ENCODE measurements at places on chromosomes 7 and 10. TPM values are rescaled to one million over a fixed set of nuclear protein-coding genes. Genes with fewer than 3 reads are reported as not detected.

Gene PLOD3
- 107 TPM for total RNA-seq

Gene FRAT2
- total RNA-seq: 13.8 TPM

Gene OR9A2
- total RNA-seq: not detected

Gene MYL7
- total RNA-seq: not detected

Gene CARD11
- total RNA-seq: 4.5 TPM

Gene IFIT1B
- not detected for total RNA-seq

Gene SLC26A3
- total RNA-seq: not detected

Gene GIMAP5
- 0.24 TPM for total RNA-seq

Gene PON3
- not detected for total RNA-seq

Gene ZKSCAN5
- 27.7 TPM for total RNA-seq

Gene TMEM236
- total RNA-seq: 0.06 TPM

Gene GPR26
- 0.11 TPM for total RNA-seq

Gene NPY
- total RNA-seq: 2.3 TPM

Gene TMEM178B
- 1.3 TPM for total RNA-seq
